Cerebellar cortex (tissue), 1 donor: ENCODE measurements at places on chromosomes 7 and 10.
A peak's percentile ranks its signal among the peaks of the same experiment; 100 is the strongest.

DNA sequence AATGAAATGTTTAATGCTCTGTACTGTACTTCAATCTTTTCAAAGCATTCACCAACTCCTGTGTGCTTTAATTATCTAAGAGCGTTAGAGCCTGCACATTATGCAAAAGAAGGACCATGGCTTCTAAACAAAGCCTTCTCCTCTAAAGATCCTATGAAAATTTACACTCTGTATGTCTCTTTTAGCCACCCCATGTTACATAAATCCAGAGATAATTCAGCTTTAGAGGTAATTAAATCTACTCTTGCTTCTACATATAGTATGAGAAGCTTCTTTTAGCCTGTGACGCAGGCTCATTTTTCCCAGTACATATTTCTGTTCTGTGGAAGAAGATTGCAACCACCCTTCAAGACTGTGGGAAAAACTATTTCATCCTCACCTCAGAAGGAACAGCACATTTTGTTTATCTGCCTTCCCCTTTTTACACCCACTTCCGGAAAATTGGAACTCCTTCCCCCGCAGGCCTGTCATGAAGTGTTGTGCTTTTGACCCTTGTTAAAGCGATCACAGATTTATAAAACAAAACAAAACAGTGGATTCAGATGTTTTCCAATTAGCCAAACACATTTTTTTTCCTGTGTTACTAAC lies 8.1 kb upstream of the TAS2R16 start:
- DNase-seq = no peak

DNA sequence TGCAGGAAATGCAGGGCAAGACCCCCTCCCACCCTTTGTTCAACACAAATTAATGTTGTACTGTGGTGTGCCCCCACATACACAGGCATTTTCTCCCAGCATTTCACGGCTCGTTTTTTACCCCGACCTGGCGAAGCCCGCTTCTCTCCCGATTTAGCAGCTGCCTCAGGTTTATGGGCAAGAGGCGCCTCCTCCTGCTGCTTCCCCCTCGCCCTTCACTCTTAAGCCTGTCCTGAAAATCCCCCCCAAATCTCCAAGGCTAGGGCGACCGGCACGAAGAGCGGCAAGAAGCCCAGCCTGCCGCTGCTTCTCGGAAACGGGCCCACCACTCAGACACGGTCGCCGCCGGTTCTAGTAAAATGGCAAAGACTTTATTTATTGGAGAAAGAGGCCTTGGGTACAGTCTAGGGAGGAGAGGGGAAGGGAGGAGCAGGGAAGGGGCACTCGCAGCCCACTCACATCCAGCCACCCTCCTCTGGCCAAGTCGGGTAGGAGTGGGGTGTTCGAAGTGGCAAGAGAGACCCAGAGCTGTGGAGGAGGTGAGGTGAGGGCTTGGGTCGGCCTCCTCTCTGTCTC lies 3.3 kb downstream of the LBX1 start:
- DNase-seq = no peak

DNA sequence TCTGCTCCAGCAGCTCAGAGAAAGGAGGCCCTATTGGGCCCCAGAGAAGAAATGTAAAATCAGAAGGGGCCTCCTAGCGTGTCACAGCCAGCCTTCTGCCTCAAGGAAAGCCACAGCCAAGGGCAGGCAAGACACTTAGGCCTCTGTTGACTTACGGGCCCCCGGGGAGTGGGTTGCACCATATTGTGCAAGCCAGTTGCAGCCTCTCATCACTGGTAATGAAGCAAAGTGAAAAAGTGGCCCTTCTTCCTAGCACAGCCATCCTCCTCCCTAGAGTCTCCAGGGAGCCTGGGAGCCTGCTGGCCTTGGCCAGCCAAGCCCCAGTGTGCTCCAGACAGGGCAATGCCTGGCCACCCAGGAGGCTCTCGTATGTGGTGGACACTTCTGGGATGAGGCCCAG lies 56.2 kb upstream of the GDF10 start:
- DNase-seq = no peak

DNA sequence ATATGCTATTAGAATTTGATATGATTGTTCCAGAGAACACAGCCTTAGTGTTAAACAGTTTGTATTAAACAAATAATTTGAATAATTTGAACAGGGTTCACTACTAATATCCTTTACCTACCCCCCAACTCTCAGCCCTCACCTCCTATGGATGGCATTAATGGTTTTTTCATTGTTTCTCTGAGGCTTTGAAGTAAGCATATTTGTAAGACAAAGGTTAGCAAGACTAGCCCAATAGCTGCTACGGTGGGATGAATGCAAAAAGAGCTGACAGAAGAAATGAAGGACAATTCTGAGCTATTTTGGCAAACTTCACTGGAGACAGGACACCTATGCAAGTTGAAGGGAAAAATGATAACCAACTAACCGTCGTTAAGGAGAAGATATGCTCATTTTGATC lies 61.6 kb downstream of the ARL4A start:
- no peak for DNase-seq

- DNase-seq = no peak
Measured at GRCh38 chr10:132564690-132565089, 27.1 kb downstream of the INPP5A start.

- DNase-seq = no peak
Measured at GRCh38 chr10:113319479-113319878, 233.4 kb upstream of the HABP2 start.

DNA sequence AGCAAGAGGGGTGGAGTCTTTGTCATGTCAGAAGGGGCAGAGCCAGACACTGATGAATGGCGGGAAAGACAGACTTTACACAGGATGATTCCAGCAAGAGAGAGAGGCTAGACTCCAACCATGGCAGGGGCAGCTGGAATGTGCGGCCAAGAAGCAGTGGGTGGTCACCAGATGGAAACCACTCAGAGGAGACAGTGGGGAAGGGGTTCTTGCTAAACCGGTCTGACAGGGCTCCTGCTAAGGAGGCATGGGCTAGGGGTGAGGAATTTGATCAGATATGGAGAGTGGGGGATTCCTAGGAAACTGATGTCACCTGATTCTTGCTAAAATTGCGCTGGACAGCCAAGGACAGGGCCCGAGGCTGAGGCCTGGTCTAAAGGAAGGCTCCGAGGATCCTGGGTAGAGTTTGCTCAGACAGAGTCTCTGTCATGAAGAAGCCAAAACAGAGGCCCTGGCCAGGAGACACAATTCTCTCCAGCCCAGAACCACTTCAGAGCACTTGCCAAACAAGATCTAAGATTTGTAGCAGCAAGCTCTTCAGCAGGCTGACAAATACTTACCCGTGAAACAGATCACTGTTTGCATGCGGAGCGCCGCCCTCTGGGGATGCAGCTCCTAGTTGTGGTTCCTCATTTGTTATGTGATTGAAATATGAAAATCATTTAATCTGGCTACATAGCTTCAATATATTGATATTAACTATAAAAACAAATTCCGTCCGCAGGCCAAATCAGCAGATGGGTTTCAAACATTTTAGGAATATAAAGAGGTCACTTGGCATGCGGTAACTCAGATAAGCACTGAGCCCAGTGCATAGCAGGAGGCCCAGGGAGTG lies 377.0 kb downstream of the TCERG1L start:
- peak; percentile 73 for DNase-seq

DNA sequence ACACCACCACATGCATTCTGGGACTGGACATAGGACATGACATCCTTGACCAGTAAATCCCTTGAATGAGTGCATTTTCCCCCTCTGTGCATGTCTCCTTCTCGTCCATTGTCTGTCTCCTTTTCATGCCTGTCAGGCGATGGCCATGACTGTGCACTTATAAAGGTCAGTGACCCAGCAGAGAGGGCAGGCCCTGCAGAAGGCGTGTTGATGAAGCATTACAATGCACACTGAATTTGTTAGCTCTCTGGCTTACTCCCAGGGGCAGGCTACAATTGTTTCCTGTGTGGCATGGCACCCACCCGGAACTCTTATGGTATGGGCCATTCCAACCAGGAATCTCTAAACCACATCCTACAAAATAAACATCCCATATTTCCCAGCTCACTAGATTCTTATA lies 71.1 kb downstream of the SAMD9 start:
- no peak for DNase-seq

DNA sequence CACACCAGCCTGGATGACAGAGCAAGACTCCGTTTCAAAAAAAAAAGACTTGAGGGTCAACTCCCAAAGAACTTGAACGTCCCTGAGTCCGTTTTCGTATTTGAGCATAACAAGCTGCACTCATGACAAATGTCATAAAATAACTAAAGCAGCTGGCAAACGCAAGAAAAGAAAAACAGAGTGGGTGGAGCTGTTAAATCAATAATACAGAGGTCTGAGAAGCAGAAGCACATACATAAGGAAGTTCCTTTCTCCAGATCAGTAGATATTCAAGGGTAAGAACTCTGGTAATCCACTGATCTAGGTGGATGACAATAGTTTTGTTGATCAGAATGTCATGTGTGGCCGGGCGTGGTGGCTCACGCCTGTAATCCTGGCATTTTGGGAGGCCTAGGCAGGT lies 150.1 kb downstream of the FAM107B start:
- DNase-seq = no peak

DNA sequence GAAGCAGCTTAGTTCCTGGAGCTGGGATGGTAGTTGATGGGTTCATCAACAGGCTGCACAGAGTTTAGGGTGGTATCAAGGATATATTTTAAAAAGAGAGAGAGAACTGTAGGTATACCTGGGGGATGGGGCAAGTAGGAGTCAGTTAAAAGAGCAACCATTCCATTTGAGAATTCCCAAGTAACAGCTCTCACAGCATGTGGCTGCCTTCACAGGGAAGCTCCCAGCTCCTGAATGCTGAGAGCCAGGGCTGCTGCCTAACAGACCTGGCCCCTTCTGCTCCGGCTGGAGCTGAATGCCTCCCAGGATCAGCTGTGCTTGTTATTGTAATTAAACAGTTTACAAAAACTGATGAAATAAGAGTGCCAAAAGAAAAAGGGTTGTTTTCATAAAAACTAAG lies 58.8 kb upstream of the GPR26 start:
- no peak for DNase-seq

DNA sequence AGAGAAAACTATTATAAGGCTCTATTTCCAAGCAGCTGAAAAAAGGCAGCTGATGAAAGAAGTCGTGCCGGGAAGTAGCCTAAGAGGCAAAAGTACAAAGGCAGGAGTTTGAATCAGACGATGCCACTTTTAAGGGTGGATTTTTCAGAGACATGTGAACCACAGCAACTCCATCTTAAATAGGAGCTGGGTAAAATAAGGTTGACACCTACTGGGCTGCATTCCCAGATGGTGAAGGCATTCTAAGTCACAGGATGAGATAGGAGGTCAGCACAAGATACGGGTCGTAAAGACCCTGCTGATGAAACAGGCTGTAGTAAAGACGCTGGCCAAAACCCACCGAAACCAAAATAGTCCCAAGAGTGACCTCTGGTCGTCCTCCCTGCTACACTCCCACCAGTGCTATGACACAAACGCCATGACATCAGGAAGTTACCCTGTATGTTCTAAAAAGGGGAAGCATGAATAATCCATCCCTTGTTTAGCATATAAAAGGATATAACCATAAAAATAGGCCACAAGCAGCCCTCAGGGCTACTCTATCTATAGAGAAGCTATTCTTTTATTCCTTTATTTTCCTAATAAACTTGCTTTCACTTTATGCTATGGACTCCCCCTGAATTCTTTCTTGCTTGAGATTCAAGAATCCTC lies 45.5 kb upstream of the PRSS1 start:
- no peak for DNase-seq

DNA sequence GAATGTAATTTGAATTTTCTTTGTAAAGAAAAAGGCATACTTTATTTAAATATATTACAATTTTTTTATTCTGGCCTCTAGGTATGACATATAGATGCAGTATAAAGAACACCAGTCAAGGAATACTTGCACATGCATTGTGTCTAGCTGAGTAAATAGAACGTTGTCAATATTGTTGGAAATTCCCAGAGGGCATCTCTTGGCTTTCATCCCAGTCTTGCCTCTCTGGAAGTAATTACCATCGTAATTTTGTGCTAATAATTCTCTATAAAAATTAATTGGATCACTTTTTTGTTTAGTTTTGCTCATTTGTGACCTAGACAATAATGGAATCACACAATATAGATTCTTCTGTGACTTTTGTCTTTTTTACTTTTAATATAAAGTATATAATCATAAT lies 1052.3 kb upstream of the CELF2 start:
- DNase-seq = no peak

DNA sequence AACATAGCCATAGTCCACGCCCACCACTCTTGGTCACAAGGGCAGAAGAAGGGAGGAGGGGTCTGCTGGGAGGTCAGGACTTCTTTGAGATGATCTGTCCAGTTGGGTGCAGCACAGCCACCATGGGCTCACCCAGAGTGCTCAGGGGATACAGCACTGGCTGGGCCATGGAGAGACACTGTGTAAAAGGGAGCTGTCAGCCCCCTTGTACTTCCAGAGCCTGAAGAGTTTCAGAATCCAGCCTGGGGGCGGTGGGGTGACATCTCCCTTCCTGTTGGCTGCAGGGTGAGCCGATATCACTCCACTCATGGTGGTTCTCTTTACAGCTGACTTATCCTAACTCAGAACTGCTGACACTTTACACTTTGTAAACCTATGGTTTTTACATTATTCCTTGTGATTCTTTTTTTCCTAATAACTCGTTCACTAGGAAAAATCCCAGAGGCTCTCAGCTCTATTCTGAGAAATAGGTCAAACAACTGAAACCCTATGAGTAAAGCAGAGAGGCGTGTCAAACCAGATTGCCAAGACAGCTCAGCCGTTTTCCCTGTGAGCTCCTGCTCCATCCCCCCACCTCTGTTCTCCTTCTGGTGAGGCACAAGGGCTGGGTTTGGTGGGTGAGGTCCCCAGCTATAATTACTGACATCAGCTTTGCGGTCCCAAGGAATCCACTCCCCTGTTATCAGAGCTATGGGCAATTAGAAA lies 3.2 kb upstream of the MRPS24 start:
- peak; percentile 57 for DNase-seq

DNA sequence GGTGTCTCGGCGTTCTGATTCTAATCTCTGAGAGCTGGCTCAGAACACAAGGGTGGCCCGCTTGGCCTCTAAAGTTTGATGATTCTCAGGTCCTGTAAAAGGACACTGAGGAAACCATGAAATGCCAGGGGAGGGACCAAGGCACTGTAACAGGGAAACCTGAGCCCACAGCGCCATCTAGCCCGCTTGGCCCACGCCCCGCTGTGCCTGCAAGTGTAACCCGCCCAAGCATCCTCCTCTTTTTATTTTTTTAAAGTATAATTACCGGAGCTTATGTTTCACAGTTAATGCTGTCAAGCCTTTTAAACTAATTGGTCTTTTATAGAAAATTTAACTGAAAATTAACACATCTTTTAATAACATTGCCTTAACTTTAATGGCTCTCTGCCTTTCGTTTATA lies 734.7 kb downstream of the KCNMA1 start:
- DNase-seq = no peak
